CD4-positive, alpha-beta T cell treated with Interleukin-4 for 4 hours (primary cell): ENCODE measurements at places on chromosomes 4 and X.

GRCh38 chr4:137432446-137433311 lies 99.6 kb downstream of the PCDH18 start:
- no peak for DNase-seq

DNA sequence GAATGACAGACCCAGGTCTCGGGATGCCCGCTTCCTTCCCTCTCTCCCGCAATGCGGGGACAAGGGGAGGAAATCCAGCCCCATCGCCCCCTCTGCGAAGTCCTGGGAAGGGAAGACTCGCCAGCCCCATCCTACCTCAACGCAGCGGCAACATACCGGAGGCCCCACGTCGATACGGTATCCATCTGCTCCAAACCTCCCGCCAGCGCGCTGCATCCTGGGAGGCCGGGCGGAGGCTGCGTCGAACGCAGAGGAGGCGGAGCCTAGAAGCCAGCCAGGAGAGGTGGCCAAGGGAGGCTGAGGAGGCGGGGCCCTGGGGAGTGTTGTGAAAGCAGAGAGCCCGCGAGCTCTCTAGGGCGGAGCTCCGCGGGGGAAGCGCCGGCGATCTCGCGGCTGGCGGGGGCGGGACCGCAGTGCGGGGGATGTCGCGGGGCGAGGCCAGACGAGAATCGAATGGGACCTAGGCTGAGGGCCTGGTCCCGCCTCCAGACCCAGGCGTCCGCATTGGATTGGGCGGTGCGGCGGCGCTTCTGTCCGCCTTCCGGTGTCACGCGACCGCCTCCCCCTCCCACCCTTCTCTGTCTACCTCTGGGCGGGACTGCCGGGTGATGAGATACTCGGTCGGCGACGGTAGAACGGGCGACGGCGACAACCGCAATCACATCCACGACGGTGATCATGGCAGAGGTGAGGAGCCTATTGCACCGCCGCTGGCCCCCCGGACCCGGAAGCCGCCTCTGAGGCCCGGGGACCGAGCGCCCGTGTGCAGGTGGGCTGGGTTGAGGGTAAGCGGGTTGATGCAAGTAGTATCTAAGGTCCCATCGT lies at the start of the genes FANCB and MOSPD2:
FANCB (minus strand) TSS at position 219 of the 825 bp plus-strand sequence. CDS start 7,559 bp downstream, outside the sequence.
MOSPD2 (plus strand) TSS at position 571 of the 825 bp plus-strand sequence; CDS start at position 679, 108 bp downstream.
- peak; percentile 94 for DNase-seq

DNA sequence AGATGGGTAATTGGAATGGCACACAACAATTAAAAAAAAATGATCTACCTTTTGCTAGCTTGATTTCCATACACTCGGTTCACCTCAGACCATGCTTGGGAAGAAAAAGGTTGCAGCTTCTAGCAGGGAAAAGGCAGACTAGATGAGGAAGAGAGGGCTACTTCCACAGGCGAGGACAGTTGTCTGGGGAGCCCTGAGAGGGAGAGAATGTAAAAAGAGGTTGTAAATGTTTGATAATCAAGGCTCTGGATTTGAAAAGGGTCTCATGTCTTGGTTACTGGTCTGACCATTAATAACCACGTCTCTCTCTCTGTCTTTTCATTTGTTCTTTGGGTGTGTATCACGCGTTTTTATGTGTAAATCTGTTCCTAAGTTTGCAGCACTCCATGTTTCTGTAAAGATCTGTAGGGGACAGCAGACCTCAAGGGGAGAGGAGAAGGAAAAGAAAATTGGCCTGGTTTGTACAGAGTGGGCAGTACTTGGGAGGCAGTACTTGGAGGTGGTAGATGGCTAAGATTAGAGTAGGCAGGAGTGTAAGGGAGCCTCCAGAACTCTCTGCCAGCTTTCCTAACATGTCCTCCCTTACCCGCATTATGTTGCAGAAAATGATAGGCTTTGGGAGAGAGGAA lies 750 bp downstream of the ARMCX5 start:
- no peak for DNase-seq

DNA sequence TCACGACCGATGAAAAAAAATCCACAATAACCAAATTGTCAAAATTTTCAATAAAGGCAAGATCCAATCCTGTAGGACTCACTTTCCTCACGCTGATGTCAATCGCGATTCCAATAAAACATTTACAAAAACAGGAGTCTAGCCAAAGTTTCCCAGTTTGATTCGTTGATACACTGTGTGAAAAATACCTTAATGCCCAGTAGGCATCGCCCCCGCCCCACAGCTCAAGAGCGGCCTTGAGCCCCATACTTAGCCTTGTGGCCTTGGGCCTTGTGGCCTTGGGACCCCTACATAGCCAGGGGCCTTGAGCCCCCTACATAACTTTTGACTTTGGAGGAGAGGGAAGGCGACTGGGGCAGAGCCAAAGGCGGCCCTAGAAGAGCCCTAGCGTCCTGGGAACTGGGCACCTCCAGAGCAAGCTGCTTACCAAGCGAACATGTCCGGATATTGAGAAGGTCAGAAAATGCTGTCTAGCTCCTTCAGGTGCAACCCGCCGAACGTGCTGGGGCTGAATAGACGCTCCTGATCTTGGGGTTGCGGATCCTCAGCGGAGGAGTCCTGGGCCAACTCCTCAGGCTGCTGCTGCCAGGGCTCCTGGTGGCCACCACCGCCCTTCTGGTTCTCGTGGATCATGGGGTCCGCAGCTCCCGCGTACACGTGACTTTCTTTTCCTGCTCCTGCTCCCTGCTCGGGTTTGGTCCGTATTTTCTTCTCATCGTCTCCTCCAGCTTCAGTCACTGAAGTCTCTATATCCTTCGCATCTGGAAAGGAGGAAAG lies 62.9 kb downstream of the RHOXF2B start:
- no peak for DNase-seq
